ENCODE measurements at places on chromosomes 5 and 9.

DNA sequence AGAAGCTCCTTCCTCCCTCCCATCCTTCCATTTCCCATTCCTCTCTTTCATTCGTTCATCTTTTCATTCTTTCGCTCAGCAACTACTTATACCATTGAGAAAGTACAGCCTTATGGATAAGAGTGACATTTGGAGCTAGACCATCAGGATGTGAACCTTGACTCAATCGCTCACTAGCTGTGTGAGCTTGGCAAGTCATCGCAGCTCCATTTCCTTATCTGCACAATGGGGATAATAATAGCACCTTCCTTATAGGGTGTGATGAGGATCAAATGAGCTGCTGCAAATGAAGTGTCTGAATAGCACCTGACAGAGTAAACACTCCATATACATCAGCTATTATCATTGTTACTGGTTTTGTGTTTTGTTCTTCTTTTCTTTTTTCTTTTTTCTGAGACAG, 28.1 kb upstream of the SYNPO start:
- DNase-seq, result no peak

- DNase-seq, result peak; percentile 33
Measured at GRCh38 chr5:43192558-43193180, 644 bp downstream of the NIM1K start.

- DNase-seq, result peak; percentile 23
Measured at GRCh38 chr5:83711982-83712601, 8.6 kb downstream of the HAPLN1 start.

GRCh38 chr9:104082168-104082567, 11.9 kb upstream of the SMC2 start:
- DNase-seq, result no peak

GRCh38 chr5:109161914-109162683, 247.7 kb downstream of the PJA2 start:
- no peak for DNase-seq

GRCh38 chr9:137865581-137866145, 11.9 kb upstream of the CACNA1B start:
- DNase-seq, result no peak

DNA sequence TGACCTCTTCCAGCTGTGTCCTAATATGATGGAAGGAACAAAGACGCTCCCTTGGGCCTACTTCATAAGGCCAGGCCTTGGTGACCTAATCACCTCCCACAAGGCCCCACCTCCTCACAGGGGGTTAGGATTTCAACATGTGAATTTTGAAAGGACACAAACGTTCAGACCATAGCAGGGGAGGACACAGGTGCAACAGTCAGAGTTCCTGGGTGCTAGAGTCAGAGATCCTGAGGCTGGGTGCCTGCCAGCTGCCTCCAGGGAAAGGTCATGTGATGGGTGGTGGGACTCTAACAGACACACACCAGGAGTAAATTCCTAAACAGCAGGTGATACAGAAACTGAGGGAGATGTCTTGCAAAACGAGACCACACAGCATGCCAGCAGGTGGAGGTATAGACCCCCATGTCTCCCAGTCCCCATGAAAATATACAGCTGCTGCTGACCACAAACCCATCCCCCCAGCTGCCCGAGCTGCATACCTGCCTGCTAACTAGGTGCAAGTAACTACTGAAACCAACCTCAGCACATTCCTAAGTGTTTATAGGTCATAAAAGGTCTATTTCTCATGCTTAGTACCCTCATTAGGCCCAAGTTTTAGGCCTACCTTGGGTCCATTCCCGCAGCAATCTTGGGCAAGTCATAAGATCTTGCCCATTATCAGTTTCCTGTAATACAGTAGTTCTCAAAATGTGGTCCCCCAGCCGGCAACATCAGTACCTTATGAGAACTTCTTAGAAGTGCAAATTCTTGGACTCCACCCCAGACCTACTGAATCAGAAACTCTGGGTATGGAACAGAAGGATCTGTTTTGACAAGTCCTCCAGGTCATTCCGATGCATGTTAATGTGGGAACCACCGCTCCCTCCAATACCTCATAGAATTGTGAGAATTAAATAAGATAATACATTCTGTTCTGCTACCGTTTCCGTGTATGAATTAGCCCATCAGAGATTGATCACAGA, 245.3 kb downstream of the ENC1 start:
- DNase-seq, result no peak

- peak; percentile 91 for DNase-seq
Measured at GRCh38 chr9:33721674-33722358, 73.5 kb upstream of the PRSS3 start.

DNA sequence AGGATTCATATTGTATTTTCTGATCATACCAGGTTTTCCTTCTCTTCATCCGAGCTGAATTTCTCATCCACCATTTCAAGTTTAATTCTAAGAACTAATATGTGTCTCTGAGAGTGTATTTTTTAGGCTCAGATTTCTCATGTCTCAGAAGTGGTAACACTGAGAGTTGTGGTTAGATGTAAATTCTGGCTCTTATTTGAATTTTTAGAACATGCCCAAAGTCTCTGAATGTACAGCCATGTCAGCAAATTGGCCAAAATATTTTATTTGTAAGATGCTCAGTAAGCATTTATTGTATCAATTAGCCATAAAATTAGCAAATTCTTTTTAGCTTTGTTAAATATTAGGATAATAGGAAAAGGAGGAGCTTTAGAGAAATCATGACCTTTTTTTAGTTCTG, 16.6 kb downstream of the SV2C start:
- no peak for DNase-seq

GRCh38 chr5:2550509-2550908, 201.0 kb downstream of the IRX2 start:
- DNase-seq, result no peak

GRCh38 chr5:144428326-144428725, 257.7 kb downstream of the KCTD16 start:
- no peak for DNase-seq

DNA sequence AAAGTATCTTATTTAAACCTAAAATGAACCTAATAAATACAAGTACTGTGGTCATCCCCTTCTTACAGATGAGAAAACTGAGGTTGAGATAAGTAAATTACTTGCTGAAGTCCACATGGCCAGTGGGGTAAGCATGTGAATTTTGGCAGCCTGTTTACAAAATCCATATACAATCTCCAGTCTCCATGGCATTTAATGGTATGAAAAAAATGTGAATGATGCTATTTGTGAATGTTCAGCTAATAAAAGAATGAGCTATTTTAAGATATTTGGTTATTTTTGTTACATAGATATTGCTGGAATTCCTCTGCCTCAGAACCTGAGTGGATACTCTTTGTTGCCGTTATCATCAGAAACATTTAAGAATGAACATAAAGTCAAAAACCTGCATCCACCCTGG, 19.3 kb upstream of the GPR150 start:
- no peak for DNase-seq

DNA sequence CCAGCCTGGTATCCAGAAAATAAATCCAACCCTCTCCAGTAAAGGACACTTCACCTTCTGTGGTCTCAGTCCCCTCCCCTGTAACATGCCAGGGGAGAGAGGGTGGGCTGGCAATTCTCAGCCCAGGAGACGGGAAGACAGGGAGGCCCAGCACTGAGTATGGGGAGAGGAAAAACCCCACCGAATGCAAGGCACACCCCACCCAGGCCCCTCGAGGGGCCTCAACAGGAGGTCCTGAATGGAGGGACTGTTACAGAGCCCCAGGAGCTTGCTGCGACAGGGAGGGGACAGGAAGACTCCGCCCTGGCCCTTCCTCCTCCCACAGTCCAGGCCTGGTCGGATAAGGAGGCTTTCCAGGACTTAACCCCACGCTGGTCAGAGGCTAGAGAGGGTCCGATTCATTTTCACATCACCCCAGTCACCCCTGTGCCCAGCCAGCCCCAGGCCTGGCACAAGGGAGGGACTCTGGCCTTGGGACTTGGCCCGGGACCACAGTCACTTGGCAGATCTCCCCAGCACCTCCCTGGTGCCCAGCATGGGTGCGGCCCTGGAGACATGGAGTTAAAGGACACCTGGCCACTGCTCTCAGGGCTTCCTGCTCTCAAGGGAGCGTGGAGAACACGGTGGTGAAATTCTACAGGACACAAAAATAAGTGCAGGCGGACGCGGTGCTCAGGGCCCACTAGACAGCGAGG, 44.9 kb upstream of the STXBP1 start:
- DNase-seq, result no peak

GRCh38 chr5:32584646-32585045, 711 bp upstream of the SUB1 start:
- DNase-seq, result no peak

DNA sequence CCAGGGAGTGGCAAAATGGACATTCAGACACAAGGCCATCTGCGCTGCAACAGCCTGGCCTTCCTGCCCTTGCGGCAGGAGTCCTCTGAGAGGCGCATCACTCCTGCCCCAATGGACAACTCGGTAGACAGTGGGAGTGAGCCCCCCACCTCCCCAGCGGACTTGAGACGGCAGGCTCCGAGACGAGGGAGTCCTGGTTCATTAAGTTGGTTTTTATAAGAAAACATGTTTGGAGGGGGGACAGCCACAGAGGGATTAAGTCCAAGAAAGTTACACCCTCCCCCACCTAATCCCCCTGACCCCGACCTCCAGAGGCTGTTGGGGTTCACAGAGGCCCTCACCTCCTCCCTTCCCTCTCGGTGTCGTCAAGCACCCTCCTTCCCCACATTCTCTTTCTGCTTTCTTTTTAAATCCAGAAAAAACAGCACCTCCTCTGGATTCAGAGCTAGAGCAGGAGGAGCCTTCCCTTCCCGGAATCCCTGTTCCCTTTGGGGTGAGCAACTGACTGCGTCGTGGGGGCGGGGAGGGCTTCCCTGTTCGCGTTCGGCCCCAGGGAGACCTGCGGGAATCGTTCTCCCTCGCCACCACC, 1.8 kb upstream of the EGR1 start:
- DNase-seq, result no peak

- DNase-seq, result no peak
Measured at GRCh38 chr5:69467442-69468225, 25.0 kb upstream of the OCLN start.

DNA sequence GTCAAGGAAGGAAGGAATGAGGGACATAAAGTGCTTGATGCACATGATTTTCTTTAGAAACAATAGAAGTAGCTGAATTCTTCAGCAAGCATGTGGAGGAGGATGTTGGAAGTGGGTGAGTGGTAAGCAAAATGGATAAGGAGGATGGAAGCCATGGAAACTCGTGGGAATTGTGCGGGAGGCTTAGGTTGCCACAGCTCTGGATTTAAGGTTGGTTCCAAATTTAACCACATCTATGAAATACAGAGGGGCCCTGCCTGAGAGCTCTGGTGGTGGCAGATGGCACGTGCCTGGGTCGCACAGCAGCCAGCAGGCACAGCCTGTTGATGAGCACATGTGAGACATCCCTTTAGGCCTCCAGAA, 284.7 kb downstream of the SMARCA2 start:
- DNase-seq, result no peak

DNA sequence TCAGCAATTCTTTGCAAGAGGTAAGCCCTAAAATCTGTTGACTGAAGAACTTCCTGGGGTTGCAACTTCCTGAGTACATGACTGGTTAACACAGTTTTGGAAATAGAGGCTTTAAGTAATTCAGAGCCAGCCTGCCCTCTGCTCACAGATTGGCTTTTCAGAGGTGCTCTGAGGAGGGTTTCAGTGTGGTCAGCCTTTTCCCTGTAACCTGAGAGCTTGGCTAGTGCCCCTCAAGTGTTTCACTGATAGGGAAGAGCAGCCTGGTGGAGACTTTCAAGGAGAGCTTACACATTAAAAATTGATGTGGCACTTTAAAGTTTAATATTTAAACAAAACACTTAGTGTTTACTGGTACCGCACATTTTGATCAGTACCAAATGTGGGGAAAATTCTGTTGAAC, 56.7 kb upstream of the FOXB2 start:
- no peak for DNase-seq

DNA sequence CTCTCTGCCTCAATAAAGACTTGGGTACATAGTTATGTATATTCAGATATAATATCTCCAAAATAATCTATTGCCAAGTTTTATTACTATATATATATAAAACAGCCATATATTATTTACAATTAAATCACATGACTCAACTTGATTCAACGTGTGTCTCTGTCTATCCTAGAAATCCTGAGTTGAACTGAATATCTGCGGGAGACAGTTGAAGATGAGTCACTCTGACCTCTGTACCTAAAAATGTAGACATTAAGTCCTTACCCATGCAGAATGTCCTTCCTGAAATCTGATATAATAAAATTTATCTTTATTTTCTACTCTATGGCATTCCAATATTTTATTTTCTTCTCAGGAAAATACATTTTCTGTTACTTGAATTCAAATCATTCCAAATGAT, 218.2 kb upstream of the PRDM9 start:
- DNase-seq, result no peak

DNA sequence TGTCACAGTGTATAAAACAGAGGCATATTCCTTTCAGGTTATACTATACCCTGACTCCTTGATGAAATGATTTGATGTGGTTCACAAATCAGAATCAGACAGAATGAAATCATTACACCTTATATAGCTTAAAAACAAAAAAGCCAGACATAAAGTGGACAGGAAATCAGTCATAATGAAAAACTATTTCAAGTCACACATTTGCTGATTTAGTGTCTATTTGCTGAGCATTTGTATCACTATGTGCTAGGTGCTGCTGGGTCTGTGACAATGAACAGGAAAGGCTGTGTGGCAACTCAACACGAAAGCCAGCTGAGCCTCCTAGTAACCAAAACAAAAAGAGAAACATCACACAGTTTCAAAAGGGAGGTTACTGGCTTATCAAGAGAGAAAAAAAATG, 194.0 kb downstream of the EFNA5 start:
- no peak for DNase-seq

- no peak for DNase-seq
Measured at GRCh38 chr9:13939701-13940490, 374.0 kb downstream of the NFIB start.
